Suppressor macrophage treated with lipopolysaccharide for 4 hours (primary cell): ENCODE measurements at places on chromosomes 3 and 15.

GRCh38 chr15:82558502-82558901, 18.2 kb upstream of the RPS17 start:
- DNase-seq = no peak

GRCh38 chr3:65178703-65179102, 490.9 kb upstream of the ADAMTS9 start:
- no peak for DNase-seq

DNA sequence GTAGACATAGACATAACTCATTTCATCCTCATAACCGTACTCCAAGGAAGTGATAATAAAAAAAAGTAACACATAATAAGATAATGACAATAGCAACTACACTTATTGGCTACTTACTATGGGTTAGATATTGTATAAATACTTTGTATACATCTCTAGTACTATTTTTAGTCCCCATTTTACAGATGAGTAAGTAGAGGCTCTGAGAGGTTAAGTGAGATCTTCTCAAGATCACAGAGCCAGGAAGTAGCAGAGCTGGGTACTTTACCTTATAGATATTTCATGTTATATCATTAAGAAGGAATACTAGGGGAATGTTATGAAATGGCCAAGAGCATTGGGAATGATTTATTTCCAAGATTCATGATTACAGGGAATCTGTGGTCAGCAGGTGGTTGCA, 49.4 kb upstream of the ADAMTSL3 start:
- DNase-seq = no peak

- DNase-seq = no peak
Measured at GRCh38 chr15:67707520-67708283, 117.6 kb upstream of the SKOR1 start.

DNA sequence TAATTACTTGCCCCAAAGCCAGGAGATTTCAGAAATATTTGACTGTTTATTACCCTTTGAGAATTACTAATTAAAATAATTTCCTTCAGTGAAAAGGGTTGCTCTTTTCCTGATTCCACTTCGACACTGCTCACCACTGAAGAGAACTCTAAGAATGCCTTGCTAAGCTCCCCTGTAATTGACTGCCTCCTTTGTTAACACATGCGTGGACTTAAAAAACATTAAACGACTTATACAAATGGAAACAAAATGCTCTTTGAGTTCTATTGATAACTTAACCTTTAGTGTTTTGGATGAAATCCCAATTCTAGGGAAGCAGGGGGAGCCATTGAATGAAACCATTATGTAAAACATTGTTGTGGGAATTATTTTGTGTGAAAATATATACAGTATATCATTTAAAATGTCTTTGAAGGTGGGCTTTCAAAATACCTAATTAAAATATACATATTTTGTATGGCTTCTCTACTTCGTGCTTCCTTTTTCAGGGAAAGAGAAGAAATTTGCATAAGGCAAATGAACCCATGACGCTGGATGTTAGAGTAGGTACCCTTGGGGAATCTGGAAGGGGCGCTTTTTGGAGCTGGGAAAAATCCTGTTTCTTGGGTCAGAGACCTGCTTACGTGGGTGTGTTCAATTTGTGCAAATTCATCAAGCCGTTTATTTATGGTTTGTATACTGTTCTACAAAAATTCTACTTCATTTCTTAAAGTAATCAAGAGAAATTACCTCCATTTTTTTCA, 64.2 kb downstream of the WWTR1 start:
- no peak for DNase-seq

GRCh38 chr3:36813305-36813704, 49.0 kb upstream of the DCLK3 start:
- no peak for DNase-seq

DNA sequence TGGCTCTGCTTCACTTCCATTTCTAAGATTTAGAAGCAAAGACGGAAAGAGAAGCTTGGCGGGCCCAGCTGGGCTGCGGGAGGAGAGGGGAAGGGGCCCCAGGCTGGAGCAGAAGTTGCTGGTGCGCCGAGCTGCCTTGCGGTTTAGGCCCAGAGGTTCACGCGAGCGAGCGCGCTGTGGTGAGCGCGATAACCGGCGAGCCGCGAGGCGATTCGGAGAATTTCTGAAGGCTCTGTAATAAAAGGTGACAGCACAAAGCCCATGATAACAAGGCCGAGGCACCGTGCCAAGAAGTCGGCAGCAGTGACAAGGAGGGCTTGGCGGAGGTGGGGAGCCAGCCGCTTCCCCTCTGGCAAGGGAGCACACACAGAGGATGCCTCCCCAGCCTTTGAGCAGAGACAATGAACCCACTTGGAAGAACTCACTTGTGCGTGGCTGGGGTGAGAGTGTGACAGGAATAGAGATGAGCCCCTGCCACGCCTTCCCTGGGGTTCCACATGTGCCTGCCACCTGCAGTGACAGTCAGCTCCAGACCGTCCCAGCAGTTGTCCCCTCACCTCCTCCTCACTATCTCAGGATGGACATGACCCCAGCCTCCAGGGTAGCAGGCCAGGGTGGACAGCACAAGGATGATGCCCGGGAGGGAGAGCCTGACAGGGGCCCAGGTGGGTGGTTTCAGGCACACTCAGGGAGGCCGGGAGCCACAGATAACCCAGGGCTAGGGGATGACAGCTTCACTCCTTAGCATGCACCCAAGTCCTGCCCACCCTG, 315.2 kb downstream of the UACA start:
- DNase-seq = peak; percentile 17

DNA sequence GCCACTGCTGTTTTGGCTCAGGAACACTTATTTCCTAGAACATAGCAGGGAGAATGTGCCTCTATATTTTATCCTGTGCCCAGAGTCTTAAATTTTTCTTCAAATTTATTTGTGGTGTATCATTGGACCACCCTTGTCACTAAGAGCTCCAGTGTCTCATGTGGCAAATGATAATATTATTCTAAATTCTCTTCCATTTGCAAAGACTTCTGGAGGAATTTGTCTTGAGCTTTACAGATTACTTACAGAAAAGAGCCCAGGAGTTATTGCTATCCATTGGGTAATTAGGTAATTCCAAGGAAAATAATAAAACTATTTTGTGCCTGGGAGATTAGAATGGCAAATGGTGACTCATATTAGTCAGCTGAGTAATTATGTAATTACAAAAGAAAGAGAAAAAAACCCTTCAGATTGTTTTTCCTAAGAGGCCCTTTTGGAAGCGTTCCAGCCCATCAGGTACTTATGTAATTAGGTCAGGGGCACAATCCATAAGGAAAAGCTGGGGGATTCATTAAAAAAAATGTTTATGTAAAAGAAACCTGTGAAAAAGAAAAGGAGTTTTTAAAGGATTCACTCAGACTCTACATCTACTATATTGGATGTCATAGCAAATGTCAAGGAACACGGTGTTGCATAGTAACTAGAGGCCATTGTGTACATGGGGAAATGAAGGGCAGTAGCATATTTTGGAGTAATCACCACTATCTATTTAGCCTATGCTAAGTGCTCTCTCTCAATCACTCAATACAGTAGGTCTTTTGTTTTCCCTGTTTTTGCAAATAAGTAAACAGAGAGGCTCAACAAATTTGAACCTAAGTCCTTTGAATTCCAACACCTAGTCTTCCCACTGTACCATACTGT, 380.9 kb upstream of the RARB start:
- no peak for DNase-seq

DNA sequence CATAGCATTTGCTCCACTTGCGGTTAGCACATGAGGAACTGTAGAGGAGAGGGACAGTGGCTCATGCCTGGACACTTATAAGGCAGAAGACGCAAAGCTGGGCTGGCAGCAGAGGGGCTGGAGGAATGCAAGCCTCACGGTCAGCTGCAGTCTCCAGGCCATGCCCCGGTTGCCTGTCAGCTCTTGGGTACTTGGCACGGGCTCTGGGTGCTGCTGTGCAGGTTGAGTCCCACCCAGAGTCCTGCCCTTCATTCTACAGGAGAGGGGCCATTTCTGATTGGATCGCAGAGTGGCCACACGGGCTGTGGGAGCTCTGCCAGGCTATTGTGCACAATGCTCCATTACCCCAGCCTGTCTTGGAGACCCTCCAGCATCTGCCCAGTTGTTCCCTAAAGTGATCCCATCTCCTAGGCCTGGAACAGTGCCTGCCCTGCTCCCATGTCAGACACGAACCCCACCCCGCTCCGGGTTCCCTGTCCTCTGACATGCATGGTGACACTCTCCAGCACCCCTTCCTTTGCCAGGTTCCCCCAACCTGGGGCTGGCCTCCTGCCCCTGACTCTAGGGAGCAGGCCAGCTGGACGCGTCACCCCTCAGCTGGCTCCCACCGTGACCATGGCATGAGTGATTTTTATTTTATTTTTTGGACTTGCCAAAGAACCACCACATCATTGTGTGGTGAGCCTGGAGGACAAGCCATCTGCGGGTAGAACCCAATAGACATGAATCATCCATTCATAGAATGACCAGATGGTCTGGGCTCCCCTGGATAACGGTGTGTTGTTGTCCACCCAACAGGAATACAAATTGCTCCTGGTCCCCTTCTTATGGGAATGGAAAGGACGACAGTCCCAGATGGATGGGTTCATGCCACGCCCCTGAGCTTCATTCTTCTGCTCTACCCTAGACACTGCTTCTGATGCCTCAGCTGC, 51.0 kb upstream of the KLF13 start:
- DNase-seq = no peak

DNA sequence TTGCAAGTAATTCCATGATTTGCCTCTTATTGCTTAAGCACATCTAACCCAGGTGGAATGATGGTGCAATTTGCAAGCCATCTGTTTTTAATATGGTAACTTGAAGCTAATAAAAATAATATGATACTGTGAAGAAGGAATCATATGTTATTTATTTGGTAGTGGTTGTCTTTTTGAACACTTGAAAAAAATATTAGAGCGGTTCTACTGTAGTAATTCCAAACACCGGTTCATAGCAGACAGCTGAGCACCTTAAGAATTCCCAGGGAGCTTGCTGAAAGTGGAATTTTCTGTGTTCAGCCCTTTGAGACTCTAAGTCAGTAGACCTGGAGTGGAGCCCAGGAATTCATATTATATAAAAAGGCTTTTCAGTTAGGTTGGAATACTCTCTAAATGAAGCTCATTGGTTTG, 687.4 kb downstream of the EDEM1 start:
- DNase-seq = no peak

DNA sequence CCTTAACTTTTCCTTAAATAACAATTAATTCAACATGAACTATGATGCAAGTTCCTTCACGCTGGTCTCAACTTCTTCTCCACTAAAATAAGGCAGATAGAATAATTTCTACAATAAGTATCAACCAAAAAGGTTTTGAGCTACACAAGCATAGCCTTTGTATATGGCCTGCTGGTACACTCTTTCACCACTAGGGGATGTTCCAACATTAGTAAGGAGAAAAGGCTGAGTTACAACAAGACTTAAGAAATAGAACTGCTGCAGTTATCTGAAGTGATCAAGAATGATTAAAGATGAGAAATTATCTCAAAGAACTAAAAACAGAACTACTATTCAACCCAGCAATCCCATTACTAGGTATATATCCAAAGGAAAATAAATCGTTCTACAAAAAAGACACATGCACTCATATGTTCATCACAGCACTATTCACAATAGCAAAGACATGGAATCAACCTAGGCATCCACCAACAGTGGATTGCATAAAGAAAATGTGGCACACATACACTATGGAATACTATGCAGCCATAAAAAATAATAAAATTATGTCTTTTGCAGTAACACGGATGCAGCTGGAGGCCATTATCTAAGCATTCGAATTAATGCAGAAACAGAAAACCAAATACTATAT, 14.4 kb downstream of the ATP13A3 start:
- peak; percentile 76 for DNase-seq

GRCh38 chr3:51709675-51710074, 2.8 kb downstream of the GRM2 start:
- no peak for DNase-seq

- no peak for DNase-seq
Measured at GRCh38 chr3:124034844-124035152, 42.9 kb upstream of the ROPN1 start.

GRCh38 chr3:18111796-18112232, 313.3 kb downstream of the SATB1 start:
- DNase-seq = peak; percentile 36

DNA sequence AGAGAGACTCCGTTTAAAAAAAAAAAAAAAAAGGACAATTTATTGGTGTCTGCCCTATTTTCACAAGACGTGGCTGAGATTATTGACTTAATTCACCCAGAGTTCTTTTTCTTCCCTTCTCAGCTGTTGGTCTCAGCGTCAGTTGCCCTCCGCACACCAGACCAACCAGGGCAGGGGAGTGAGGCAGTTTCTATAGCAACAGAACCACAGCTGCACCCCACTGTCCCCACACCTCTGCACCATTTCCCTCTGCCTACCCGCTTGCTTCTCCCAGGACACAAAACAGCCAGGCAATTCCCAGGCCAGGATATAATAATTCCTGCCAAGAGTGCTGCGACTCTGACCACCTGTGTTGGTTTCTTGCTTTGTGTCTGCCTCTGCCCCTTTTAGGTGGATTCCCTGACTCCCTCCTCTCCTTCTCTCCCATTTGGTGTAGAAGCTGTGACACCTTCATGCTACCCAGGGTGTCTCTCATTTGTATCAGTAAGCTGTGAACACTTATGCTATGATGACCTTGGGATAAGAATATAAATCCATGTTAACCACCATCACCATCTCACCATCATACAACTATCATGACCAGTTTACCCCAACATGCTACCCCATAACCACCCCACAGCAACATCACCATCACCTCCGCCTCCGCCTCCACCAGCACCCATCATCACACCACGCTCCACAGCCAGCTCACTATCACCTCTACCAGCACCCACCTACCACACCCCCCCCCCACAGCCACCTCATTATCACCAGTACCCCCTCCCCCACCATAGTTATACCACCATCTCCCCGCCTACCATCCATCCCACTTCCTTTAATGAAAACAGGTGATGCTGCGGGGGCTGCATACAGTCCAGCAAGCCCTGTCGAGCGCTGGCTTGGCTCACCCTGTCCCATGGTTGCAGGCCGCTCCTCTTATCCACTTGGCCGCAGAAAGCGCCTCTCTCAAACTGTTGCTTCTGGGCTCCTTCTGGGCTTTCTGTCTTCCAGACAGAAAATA, 589 bp downstream of the EPB42 start:
- no peak for DNase-seq

- no peak for DNase-seq
Measured at GRCh38 chr3:149586871-149587270, 71.0 kb downstream of the WWTR1 start.
